ENCODE measurements at places on chromosomes 16 and 17.

DNA sequence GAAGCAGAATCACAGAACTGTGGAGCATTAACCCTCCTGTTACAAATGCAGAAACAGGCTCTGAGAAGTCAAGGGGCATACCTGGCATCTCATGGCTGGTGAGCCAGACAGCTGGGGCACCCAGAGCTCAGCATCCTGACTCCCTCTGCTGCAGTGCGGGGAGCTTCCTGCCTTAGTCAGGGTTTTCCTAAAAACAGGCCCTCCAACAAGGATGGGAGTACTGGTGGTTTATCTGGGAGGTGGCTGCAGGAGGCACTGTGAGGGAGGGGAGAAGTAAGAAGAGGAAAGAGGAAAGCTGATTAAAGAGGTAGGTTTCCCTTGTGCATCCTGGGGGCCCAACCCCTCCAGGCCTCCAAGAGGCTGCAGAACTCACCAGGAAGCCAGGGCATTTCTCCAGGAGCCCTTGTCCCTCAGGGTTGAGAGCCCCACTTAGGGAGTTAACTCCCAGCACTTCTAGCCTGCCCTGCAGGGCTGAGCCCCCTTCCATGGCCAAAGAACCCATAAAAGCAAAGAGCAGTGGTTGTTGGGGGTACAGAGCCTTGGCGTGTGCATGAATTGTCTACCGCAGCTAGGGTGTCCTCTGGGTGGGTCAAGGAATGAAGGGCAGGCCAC, 261.5 kb upstream of the RPL38 start:
- DNase-seq, result no peak

- DNase-seq, result no peak
These were observed 11.1 kb downstream of the C16orf86 start for GRCh38 chr16:67677712-67678111.

DNA sequence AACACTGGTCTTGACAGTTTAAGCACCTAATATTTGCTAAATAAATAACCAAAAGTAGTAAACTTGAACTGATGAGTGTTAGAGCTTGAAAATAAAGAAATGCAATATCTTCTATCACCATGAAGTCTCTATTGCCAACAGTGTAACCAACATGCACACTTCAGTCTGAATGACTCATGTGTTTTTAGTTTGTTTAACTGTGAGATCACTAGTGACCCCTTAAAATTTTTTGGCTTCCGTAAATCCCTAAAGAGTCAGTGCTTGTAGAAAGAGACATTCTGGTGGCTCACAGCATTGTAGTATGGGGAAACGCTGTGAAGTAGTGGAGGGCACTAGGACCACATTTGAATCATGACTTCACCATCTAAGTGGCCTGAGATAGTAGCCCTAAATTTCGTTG, 341.1 kb downstream of the PMP22 start:
- DNase-seq, result no peak

DNA sequence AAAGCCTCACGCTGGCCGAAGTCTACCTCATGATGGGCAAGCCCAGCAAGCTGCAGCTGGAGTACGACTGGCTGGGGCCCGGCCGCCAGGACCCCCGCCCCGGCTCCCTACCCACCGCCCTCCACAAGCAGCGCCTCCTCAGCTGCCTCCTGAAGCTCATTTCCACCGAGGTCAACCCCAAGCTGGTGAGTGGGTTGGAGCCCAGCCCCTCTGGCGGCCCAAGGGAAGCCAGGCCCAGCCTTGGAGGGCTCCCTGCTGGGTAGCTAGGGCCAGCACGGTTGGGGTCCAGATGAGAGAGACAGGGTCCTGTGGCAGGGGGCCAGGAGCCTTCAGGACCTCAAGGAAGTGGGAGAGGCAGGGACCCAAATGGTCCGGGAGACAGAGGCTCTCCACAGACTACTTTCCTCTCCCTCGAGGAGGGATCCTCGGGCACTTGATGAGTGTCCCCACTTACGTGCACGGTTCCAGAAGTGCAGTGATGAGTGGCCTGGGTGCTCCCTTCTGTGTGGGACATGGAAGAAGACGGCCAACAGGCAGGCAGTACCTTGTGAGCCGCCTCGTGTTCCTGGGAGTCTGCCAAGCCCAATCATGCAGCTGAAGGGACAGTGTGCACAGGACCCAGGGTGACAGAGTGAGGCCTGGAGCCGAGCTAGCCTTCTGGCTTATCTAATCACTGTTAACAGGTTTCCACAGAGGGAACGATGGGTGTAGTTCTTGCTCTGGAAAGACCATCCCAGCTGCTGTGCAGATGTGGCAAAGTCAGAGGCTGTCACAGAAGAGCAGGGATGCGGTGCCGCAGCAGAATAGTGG, 21.1 kb upstream of the JPT2 start:
- DNase-seq, result no peak

DNA sequence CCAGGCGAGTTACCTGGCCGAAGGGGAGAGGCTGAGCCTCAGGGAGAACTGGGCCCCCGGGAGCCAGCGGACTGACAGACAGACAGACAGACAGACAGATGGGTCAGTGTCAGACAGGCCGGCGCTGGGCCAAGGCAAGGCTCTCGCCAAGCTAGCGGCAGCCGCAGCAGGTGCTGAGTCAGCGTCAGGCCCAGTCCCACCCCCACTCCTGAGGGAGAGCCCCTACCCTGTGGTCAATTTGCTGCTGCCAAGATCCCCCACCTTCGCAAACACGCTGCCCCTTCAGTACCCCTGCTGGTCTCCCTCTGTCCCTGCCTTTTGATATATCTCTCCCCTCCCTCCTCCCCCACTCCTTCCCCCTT, 1.5 kb downstream of the FGF11 start:
- no peak for DNase-seq

DNA sequence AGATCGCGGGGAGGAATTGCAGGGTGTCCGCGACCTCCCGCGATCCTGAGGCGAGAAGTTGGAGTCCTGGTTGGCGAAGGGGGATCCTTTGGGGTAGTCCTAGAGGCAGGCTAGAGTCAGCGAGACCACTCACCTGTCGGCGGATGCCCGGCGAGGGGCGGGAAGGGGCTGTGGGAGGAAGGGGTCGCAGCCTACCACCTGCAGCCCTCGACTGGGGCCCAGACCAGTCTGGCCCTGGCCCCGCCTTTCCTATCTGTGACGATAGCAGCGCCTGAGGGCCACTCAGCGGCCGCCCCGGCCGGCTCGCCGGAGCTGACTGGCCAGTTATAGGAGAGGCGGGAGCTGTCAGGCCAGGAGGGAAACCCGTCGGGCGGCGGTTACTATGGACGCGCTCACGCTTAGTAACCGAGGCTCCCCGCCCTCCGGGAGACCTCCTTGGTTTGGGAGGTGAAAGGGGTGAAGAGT, at the start of gene TEKT3:
TEKT3 (minus strand) TSS at position 213 of the 465 bp plus-strand sequence. CDS start 10,012 bp downstream, outside the sequence.
- no peak for DNase-seq

GRCh38 chr17:10294180-10294579, 78.6 kb downstream of the MYH13 start:
- DNase-seq, result no peak

- DNase-seq, result no peak
These were observed 10.5 kb upstream of the ALDOA start for GRCh38 chr16:30054959-30055553.

DNA sequence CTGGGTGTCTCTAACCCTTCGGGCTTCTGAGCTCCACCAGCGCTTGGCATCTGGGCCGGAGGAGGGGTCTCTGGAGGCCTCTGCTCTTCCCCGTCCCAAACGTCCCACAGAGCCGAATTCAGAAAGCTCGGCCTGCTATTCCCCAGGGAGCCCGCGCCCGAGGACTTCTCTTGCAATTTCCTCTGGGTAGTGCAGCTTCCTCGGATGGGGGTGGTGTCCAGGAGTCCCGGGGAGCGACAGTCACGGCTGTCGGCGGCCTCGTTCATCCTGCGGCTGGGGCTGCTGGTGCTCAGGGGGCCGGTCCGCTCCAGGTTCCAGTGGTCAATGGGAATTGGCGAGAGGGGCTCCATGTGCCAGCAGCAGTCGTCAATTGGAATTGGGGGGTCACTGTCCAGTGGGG, 11.8 kb upstream of the NLRC3 start:
- DNase-seq, result no peak

DNA sequence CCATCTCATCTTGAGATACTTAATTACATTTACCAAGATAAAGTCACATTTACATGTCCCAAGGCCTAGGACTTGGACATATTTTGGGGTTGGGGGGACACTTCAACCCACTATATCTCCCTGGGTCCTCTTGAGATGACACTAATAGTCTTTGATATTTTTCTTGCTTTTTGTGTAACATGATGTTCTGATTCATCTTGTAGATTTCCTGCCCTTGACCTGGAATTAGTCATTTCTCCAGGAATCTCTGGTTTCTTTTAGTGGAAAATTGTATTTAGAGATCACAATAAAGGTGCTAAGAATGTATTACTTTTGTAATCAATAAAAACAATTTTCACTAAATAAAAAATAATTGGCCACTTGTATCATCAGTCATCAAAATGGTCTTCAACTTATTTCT, 157.3 kb downstream of the VPS53 start:
- no peak for DNase-seq

DNA sequence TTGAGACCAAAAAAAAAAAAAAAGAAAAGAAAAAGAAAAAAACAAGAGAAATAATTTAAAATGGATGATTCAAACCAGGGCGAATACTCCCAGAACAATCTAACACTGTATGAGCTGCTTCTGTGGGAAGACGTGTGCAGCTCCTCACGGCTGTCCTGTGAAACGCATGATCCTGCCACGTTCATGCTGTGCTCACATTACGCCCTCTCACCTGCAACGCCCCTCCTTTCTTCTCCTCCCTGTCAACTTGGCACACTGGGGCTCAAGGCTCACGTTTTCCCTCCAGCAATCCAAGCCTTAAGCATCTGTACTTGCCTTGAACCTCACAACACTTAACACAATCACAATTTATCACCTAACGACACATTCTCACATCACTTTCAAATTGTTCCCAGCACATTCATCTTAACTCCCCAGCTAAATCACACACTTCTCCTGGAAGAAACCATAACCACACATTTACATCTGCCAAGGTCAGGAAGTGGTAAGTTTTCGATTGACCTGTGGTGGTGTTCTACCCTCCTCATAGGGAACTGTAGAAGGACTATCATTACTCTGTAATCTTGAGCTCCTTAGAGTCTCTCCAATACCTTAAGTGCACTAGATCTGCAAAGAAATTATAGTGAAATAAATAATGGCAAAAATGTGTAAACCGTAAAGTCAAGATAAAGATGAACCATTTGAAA, 29.1 kb downstream of the MBTPS1 start:
- no peak for DNase-seq

- DNase-seq, result no peak
These were observed 159.2 kb downstream of the CYLD start for GRCh38 chr16:50901062-50901461.

DNA sequence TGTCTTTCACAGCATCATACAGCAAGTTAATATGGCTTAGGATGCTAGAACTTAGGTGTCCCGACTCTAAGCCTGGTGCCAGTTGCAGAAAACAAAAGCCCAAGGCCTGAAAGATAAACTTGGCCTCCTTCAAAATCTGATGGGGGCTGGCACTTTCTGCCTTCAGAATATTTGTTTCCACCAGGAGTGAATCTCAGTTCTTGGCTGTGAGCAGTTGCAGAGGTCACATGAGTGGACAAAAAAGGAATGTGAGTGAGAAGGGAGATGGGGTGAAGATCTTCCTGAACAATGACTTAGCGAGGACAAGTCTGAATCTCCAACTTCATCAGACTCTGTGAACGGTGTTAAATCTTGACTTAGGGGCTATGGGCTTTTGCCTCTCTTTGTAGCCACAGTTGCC, 46.6 kb downstream of the HOXB1 start:
- DNase-seq, result no peak

DNA sequence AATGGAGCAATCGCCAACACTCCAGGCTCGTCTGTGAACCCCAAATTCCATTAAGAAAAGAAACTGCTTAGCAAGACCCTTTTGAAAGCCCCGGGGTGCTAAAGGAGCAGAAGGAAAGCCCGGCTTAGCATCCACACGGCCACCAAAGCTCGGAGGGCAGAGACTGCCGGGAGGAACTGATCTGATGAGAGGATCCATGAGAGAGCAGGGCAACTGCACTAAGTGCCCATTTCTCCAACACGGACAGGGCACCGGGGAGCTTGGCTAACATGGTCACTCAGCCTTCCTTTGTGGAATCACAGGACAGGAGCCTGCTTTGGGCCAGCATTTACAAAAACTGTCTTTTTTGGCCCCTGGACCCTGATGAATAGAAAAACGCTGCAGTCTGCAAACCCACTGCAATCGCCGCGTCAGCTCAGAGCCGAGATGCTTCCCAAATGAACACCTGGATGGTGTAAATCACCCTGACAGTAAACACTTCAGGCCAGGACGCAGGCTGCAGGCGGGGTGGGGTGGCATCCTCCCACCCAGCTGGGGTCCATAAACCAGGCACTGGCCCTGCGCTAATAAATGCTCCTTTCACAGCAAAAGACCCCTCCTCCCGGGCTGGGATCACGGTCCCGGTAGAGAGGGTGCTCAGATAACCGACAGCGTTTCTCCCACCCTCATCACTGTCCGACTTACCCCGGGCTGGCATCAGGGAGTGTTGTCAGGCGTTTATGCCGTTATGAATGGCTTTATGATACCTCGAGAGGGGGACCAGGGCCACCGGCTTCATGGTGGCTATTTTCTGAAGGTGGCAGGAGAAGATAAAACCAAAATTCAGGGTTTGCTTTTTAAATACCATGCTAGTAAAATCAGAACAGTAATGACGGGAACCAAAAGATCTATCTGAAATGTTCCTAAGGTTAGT, 299.5 kb downstream of the IRF8 start:
- no peak for DNase-seq

- no peak for DNase-seq
These were observed 39.0 kb downstream of the GRB2 start for GRCh38 chr17:75366432-75366831.

GRCh38 chr17:16150251-16150856, 65.0 kb downstream of the NCOR1 start:
- DNase-seq, result no peak

DNA sequence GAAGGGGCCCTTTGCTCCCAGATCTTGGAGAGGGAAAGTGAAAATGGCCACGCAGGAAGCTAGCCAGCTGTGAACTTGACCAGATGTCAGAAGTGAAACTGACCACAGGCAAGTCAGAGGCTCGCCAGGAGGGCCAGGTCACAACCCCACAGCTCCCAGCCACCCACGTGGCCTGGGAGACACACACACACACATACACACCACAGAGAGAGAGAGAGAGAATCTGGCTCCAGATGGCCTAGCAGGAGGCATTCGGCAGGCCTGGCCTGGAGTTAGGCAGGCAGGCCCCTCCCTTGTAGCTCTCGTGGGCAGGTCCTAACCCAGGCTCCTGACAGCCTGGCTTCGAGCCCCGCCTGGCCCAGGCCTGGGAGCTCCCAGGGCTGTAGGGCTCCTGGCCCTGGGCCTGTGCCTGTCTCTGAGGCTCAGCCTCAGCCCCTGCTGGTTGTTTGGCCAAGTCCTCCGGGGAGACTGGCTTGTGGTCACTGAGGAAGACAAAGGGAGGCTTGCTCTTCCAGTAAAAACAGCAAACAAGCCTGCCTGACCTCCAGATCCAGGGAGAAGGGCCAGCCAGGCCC, 20.2 kb downstream of the NGFR start:
- no peak for DNase-seq

GRCh38 chr17:17080181-17080631, 37.9 kb downstream of the MPRIP start:
- DNase-seq, result no peak

- DNase-seq, result no peak
These were observed 40.6 kb downstream of the HIC1 start for GRCh38 chr17:2095536-2095910.

GRCh38 chr16:47916266-47916665, 239.5 kb downstream of the ABCC12 start:
- DNase-seq, result no peak

- no peak for DNase-seq
These were observed 80.2 kb downstream of the CACNG1 start for GRCh38 chr17:67124450-67125148.
